ENCODE measurements at places on chromosomes 7 and 10.

DNA sequence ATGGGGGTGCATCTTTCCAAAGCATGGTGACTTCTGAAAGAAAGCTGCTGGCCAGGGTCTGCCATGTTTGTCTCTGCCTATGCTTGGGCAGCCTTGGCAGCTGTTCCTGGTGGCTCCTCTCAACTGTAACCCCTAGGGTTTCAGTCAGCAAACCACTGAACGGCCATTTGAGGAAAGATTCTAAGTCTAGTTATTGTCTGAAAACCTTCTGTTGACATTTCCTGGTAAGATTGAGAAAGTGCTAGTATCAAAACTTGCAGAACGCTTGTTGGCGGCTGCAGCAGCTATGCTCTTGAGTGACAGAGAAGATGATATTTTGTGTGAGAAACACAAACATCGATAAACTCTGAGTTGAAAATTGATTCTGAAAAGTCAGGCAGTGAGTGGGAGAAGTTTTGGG lies 523.1 kb downstream of the LRMDA start:
- DNase-seq: no peak

DNA sequence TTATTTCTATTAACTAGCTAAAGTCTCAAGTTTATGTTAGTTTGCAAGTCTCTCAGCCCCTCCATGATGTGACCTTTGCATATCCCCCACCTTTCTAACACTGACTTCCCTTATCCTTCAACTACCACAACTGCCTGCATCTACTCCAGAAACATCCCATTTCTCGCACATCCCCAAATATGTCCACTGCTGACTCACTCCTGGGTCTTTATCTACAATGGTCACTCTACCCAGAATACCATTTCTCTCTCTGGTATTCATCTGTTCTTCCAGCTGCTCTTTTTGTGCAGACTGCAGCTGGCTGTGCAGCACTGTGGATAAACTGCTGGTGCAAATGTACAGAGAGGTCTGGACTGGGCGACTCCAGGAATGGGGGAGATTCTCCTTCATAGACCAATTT lies 32.7 kb upstream of the PRSS1 start:
- no peak for DNase-seq

GRCh38 chr7:17462131-17462631 lies 163.7 kb downstream of the AHR start:
- DNase-seq: no peak

- DNase-seq: no peak
These were observed 43.5 kb upstream of the CDC14C start for GRCh38 chr7:48880851-48881250.
